SHP77 (cell line): ENCODE measurements at places on chromosomes 7 and 10.

- DNase-seq: peak; percentile 67
These were observed 193.1 kb upstream of the SEMA3C start for GRCh38 chr7:81111781-81112540.

GRCh38 chr10:1233031-1233430 is 176.8 kb downstream of the WDR37 start:
- DNase-seq: no peak

- DNase-seq: no peak
These were observed 113.4 kb downstream of the ABCC2 start for GRCh38 chr10:99895867-99896266.

DNA sequence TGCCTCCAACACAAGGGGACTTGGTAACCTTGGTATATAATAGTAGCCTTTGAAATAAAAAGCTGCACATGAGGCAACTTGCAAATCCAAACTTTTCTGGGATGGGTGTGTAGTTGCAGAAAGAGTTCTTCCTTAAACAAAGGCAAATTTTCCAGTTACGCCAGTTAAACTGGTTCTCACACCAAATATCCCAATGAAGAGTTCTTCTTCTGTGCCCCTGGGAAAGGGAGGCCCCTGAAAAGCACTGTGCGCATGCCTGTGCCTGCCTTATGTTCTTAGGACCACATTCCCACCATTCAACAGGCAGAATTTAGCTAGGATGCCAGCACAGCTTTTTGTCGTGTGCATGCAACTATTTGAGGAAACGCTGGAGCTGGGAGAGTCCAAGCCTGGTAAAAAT is 164.8 kb upstream of the SLC25A13 start:
- no peak for DNase-seq

DNA sequence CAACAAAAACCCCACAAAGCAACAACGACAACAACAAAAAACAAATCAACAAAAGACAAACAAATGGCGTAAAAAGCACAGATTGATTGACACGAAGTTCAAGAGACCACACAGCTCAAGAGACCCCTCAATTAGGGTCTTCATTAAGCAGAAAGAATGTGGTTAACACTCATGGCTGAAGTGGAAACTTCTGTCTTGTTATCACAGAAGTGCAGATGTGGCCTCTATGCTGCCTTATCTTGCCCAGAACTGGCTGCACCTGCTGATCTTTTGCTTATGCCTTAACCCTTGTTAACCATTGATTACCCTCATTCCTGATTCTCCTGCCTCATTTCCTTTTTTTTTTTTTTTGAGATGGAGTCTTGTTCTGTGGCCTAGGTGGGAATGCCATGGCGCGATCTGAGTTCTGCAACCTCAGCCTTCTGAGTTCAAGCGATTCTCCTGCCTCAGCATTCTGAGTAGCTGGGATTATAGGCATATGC is 3.5 kb upstream of the DAGLB start:
- DNase-seq: no peak

GRCh38 chr7:7051206-7051877 is 131.0 kb upstream of the C1GALT1 start:
- no peak for DNase-seq
